NCI-H1105 treated with DMSO at 0.1 percent for 48 hours (cell line): ENCODE measurements at places on chromosomes 7 and 10.

DNA sequence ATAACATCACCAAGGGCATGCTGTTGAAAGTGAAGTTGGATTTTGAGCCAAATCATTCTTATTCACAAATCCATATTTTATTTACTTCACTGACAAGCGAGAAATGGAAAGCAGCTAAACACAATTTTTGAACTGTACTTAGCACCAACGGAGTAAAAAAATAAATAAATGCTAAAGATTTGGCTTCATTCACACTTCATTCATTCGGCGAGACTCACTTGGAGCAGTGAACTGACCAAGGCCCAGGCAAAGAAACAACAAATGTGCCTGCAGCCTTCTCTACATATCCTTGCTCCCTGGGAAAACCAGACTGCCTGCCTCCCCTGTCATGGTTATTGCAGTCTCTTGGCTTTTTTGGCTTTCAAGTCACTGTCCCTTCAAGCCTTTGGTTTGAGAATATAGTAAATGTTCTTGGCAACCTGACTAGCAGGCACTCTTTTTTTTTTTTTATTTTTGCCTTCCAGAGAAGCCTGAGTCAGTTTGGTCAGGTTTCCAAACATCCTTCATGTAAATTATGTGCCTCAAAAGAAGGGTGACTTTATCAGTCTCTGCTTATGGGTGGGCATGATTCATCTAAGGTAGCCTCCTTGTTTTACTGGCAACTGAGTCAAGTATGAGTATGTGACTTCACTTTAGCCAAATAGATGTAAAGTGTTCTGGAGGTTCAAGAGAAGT lies 177.6 kb upstream of the MEOX2 start:
- no peak for DNase-seq

- no peak for DNase-seq
Observed at GRCh38 chr7:84792231-84792893, 394.5 kb downstream of the SEMA3D start.

DNA sequence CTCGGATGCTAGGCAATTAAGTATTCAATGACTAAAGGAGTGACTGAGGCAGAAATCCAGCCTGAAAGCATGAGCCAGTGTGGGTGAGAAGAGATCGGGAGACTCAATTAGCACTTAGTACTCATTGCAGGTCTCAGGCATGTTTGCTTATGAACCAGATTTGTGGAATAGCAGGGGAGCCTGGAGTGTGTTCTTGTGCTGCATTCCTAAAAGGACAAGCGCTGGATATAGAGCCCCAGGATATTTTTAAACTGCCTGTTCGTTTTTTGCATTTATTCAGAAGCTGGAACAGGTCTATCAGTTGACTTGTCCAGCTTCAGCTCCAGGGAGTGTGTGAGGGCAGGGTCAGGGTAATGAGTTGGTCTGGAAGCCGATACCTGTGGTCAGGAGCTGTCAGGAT lies 120.3 kb downstream of the BMPER start:
- no peak for DNase-seq

DNA sequence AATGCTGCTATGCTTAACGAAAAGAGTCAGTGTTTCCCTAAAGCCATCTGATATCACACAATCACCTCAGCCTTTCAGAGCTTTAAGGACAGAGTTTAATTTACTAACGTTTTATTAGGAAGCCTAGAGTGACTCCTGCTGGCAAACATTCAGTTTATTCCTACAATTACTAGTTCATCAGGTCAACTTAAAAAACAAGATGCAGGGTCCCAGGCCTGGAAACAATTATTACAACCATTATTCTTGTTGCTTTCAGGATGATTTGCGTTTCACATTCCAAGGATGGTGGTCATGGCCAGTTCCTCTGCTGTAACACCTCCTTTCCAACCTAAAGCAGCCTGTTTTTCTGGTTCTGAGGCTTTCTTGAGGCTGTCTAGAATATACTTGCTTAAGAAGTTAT lies 1.5 kb upstream of the FAM53B start:
- peak; percentile 26 for DNase-seq

- DNase-seq: no peak
Observed at GRCh38 chr7:89760690-89761089, 393.6 kb upstream of the STEAP1 start.

GRCh38 chr10:63930584-63930983 lies 409.4 kb downstream of the REEP3 start:
- no peak for DNase-seq
